GM23338 (cell line): ENCODE measurements at places on chromosomes 3 and 15.

DNA sequence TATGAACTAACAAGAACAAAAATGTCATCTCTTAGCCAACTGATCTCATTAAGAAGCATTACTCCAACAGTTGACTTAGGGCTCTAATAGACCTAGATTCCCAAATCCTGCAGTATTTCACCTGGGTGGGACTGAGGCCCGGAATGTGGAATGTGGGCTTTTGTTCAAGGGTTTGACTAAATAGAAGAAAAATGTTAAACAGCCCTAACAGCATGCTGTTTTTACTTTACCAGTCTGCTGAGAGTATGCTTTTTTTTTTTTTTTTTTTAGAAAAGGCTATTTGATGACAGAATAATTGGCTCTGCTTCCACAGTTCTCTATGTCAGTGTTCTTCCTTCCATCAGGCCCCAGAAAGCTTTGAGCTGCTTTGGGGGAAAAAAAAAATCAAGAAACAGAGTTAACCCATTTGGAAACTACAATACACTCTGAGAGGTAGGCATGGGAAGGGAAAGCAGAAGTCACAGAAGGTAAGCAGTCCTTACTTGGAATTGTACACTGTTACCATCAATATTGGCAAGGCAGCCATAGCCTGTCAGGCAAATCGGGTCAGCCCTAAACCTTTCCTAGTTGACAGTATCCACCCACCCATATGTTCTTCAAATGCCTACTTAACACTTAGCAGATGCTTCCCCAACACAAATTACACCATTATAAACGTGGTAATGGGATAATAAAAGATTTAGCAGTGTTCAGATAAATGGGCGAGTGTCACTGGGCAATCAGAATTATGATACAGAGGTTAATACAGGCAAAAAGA is 224.2 kb downstream of the CNTN3 start:
- DNase-seq: peak; percentile 49

- no peak for DNase-seq
Observed at GRCh38 chr15:58118272-58118671, 19.9 kb upstream of the AQP9 start.

- DNase-seq: no peak
Observed at GRCh38 chr3:150740733-150741496, 22.1 kb downstream of the SIAH2 start.

GRCh38 chr3:137746808-137747207 is 17.3 kb upstream of the SOX14 start:
- DNase-seq: peak; percentile 58

DNA sequence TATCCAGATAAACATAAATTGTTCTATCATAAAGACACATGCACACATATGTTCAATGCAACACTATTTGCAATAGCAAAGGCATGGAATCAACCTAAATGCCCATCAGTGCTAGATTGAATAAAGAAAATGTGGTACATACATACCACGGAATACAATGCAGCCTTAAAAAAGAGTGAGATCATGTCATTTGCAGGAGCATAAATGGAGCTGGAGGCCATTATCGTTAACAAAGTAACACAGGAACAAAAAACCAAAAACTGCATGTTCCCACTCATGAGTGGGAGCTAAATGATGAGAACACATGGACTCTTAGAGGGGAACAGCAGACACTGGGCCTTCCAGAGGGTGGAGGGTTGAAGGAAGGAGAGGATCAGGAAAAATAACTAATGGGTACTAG is 79.2 kb downstream of the SH3GL3 start:
- DNase-seq: no peak

- no peak for DNase-seq
Observed at GRCh38 chr3:142151240-142151639, 1.9 kb upstream of the TFDP2 start.

GRCh38 chr15:41746802-41747201 is 27.5 kb upstream of the MAPKBP1 start:
- no peak for DNase-seq

- DNase-seq: no peak
Observed at GRCh38 chr15:88121968-88122530, 134.5 kb downstream of the NTRK3 start.

GRCh38 chr3:131329774-131330173 is 51.8 kb upstream of the NUDT16 start:
- DNase-seq: no peak

- no peak for DNase-seq
Observed at GRCh38 chr3:110332629-110333028, 739.0 kb upstream of the NECTIN3 start.

DNA sequence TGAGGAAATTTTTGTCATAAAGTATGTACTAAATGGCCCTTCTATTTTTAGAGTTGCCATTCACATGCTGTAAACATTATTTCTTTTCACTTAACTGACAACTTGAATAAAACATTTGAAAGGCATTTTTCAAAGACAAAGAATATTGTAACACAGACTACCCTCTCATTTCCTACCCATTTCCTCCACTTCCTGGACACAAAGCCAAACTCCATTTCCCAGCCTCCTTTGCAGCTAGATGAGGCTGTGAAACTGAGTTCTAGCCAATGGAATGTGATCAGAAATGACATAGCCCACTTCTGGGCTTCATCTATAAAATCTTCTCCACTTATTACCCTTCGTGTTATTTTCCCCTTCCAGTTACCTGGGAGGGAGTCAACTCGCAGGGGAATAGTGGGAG is 288.9 kb upstream of the DPH6 start:
- peak; percentile 15 for DNase-seq

DNA sequence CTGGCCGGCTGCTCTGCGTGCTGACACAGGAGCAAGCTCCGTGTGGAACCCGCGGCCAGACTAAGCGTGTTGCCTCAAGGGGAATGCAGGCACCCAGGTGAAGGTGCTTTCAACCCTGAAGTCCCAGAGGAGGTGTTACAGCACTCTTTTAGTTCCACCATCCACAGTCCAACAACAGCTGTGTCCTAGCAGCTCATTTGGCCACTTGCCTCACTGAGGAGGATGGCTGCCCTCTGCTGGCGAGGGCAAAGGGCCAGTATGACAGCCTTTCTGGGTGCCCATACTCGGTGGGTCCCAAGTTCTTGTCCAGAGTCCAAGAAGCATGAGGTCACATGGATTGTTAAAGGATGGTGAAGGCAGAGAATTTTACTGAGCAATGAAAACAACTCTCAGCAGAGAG is 87.8 kb downstream of the C3orf85 start:
- DNase-seq: peak; percentile 75

DNA sequence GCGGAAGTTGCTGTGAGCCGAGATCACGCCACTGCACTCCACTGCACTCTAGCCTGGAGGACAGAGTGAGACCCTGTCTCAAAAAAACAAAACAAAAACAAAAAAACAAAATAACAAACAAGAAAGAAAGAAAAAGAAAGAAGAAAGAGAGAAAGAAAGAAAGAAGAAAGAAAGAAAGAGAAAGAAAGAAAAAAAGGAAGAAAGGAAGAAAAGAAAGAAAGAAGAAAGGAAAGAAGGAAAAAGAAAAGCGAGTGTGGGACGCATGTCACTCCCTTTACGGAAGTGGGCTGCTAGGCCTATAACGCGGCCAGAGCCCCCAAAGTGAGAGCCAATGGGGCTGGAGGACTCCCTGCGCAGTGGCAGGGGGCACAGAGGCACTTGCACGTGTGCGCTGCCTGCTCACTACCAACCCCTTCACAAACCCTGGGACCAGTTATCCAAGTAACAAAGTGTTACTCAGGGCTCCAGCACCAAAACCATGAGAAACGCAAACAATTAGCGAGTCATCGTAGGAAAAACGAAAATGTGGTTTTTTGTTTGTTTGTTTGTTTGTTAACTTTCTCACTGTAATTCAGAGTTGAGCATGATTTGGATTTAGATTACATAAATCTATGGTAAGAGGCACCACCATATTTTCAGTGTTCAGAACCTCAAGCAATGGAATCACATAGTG is 40.8 kb upstream of the ATP1B3 start:
- no peak for DNase-seq

DNA sequence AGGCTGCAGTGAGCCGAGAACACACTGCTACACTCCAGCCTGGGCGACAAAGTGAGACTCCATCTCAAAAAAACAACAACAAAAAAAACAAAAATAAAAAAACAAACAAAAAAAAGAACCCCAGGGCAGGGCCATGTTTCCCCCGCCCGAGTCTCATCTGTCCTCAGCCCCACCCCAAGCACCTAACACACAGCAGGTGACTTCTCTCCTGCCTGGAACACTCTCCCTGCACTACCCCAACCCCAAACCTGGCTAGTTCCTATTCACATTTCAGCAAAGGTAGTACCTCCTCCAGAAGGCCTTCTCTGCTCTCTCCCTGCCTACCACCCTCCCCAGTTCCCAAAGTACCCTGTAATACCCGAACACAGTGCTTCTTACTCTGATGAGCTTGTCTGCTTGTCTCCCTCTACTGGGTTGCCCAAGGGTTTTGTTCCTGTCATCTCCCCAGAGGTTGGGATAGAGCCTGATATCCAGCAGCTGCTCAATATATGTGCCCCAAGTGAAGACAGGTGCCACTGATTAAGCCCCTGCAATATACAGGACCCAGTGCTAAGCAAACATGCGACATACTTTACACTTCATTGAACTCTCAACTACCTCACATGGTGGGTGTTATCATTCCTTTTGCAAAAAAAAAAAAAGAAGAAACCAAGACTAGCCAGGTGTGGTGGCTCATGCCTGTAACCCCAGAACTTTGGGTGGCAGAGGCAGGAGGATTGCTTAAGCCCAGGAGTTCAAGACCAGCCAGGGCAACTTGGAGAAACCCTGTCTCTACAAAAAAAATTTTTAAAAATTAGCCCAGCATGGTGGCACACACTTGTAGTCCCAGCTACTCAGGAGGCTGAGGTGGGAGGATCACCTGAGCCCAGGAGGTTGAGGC is 103.6 kb downstream of the DAPK2 start:
- no peak for DNase-seq

DNA sequence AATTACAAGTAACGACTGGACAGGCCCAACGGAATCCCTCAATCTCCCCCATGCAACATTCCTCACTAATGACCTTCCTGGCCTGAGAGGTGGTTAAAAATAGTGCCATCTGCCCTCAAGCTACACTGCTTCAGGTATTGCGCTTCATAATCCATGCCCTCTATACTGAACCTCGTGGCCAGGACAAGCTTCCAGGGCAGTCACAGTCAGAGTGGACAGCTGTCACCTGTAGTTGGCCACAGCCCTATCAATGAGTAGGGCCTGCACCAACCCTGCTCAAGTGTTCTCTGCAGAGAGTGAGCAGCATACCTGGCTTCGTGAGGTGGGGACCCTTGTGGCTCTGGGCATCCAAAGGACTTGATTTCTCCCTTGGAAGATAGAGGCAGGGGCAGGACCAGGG is 46.9 kb upstream of the SEMA4B start:
- no peak for DNase-seq

- peak; percentile 34 for DNase-seq
Observed at GRCh38 chr3:15630646-15631350, 29.3 kb downstream of the BTD start.

DNA sequence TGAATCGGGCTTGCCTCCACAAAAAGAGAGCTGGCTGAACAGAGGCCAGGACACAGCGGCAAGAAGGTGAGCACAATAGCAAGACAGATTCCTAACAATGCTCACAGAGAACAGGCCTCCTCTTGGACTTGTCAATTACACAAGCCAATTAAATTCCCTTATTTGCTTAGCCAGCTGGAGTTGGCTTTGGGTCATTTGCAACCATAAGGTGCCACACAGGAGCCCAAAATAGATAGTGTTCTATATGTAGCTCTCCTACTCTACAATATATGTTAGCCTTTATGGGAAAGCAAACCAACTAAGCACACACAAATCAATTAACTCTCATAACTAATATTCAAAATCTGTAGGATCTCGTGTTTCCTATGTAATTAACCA is 335.6 kb downstream of the FOXP1 start:
- DNase-seq: no peak

DNA sequence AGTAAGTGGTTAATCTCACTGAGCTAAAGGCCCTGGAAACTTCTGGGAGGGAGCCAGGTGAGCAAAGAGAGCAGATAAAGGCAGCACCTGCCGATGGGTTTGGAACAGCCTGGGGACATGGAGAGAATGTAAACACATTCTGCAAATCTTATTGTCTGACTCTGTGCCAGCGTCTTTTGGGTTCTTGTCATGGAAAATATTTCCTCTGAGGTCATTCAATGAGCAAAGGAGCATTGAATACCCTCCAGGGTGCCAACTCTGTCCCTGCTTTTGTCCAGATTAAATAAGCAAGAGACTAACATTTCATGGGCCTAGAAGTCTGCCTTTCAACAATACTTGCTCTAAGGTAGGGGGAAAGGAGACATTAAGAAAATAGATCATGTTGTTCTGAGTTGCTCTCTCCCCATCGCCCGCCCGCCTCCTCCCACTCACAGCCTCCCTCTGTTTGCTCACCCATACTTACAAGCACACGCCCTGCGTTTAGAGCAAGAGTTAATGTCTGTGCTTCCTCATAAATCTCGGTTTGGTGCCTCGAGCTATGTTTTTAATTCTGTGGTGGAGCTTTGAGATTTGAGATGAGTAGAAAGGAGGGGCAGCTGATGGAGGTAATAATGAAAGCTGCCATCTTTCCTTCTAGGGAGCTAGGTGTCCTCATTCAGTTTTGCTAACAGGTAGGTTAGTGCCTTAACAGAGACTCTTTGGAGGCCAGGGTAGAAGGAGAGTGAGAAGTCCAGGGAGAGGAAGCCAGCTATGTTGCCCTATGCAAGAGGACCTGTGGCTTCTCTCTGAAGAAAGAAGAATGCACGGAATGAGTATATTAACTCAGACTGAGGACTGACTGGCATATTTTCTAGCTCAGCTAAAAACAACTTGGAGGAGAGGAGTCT is 132.9 kb downstream of the TPRG1 start:
- peak; percentile 47 for DNase-seq

GRCh38 chr3:37445163-37445562 is 270.8 kb upstream of the LRRFIP2 start:
- no peak for DNase-seq

DNA sequence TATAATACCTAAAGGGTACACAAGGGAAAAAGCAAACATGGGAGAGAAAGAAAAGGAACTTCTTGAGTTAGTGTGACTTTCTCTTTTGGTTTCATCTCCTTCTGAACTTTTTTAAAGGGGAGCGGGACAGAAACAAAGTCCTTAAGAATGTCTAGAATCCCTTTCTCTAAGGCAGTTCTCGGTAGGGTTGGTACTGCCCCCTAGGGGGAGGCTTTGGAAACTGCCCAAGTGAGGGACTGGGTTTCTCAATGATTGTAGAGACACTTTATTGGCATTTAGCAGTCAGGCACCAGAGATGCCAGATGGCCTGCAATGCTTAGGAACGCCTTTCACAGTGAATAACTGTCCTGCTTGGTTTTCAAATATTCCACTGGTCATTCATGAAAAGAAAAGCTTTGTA is 172.7 kb downstream of the WDR72 start:
- peak; percentile 75 for DNase-seq

- no peak for DNase-seq
Observed at GRCh38 chr3:78026318-78026828, 986.5 kb downstream of the ROBO2 start.

GRCh38 chr3:73243740-73244139 is 182.3 kb downstream of the EBLN2 start:
- DNase-seq: no peak

DNA sequence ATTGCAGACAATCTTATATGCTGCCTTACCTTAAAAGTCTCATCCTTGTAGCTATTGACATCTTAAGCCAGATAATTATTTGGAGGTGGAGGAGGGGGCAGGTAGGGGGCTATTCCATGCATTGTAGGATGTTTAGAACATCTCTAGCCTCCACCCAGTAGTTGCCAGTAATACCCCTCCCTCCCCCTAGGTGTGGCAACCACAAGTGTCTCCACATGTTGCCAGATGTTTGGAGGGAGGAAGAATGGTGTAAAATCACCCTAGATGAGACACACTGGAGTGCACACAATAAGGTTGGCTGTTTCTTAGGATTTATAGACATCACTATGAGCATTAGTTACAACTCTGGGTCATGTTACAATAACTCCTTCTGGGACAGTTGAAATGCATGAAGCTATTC is 27.4 kb downstream of the GORASP1 start:
- no peak for DNase-seq

GRCh38 chr15:42836251-42836650 is 84.3 kb downstream of the TTBK2 start:
- no peak for DNase-seq
